ENCODE measurements at places on chromosomes 2 and 18.

GRCh38 chr2:101830555-101830954 is 133.0 kb downstream of the MAP4K4 start:
- no peak overlapping the region for H3K27ac ChIP-seq
- no peaks in the 10 kb centered on the region for H3K27me3 ChIP-seq
- H3K36me3 ChIP-seq: peaks cover 6% of the 10 kb centered on the region
- H3K4me1 ChIP-seq: peaks cover 14% of the 10 kb centered on the region
- DNase-seq: no peak

- H3K27ac ChIP-seq: peak overlapping the region; percentile 4
- H3K4me1 ChIP-seq: peaks cover 6% of the 10 kb centered on the region
- no peaks in the 10 kb centered on the region for H3K36me3 ChIP-seq
- no peak overlapping the region for H3K4me3 ChIP-seq
- H3K27me3 ChIP-seq: no peaks in the 10 kb centered on the region
- DNase-seq: no peak
Measured at GRCh38 chr2:63875559-63876245, 34.0 kb downstream of the UGP2 start.

DNA sequence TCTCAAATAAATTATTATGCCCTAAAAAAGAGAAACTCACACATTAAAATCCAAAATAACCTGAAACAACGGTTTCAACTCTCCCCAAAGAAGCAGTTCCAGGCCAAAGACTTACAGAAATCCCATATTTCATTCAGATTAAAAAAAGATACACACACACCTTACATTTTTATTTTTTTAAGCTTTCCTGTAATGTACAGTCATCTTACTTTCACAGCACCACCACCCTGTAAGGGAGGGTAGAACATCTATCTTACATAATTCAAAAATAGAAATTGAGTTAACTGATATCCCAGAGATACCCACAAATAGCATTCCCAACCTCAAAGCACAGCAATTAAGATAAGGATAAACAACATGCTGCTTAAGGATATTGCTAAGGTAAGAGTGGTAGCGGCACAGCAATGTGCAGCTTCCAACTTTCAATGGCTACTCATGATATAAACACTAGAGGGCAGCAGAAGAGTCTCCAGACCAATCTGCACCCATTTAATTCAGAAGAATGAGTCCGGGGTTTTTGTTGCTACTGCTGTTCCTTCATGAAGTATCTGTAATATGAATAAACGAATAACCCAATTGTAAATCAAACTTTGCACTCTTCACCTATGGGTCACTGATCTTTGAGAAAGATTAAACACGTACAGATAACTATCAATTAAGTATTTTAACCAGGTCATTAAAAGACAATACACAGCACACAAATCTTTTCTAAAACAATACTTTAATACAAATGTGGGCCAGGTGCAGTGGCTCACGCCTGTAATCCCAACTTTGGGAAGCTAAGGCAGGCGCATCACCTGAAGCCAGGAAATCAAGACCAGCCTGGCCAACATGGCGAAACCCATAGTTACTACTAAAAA is 11.3 kb downstream of the GFPT1 start:
- no peaks in the 10 kb centered on the region for H3K27me3 ChIP-seq
- H3K4me1 ChIP-seq: peaks cover 16% of the 10 kb centered on the region
- no peak overlapping the region for H3K27ac ChIP-seq

DNA sequence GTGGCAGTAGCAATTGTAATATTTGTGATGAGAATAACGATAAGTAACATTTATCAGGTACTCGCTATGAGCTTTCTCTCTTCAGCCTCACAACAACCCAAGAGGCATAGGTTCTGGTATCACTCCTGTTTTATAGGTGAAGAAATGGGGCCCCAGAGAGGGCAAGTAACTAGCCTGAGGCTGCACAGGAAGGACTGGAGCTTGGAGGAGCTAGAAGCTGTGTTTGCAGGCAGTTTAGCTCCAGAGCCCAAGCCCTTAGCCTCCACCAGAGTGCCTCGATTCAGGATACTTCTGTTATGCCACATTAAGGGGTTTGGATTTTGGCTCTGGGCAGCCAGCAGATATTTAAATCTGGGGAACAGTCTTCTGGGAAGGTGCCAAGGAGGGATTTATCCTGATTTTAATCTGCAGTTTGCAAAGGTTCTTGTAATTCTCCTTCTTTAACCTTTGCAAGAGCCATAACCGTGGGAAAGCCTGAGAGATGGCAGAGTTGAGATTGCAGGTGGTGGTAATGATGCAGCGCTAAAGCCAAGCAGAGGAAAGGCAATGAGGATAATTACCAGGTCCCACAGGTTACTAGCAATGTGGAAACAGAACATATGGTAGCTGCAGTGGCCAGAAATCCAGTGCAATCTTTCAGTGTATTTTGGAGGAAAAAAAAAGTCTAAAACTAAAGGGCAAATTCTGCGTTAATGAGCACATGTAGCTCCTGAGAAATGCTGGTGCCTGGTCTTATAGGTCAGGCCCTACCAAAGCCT is 9.1 kb downstream of the MOCOS start:
- H3K36me3 ChIP-seq: no peaks in the 10 kb centered on the region
- DNase-seq: no peak
- H3K27me3 ChIP-seq: no peaks in the 10 kb centered on the region
- H3K4me3 ChIP-seq: no peak overlapping the region
- H3K27ac ChIP-seq: no peak overlapping the region

- H3K27ac ChIP-seq: no peak overlapping the region
- no peak for DNase-seq
- H3K4me3 ChIP-seq: no peak overlapping the region
- H3K4me1 ChIP-seq: no peaks in the 10 kb centered on the region
- no peaks in the 10 kb centered on the region for H3K27me3 ChIP-seq
Measured at GRCh38 chr2:133717497-133717896, 149.2 kb upstream of the NCKAP5 start.

DNA sequence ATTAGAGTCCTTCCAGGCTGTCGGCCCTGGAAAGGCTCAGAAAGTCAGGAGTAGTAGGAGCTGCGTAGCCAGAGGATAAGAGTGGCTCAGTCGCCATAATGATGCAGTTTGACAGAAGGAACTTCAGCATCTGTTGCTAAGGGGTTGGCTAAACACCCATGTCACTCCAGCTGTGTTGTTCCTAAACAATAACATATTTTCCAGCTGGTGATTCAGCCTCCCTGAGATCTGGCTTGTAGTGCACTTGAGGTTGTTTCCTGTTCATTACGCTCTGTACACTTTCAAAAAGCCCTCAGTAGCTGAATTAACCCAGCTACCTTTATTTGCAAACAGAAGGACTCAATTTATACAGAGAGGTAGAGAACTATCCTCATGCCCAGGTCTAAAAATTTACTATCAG is 39.7 kb upstream of the EPAS1 start:
- H3K27ac ChIP-seq: no peak overlapping the region
- H3K27me3 ChIP-seq: no peaks in the 10 kb centered on the region
- no peak for DNase-seq
- no peaks in the 10 kb centered on the region for H3K36me3 ChIP-seq

DNA sequence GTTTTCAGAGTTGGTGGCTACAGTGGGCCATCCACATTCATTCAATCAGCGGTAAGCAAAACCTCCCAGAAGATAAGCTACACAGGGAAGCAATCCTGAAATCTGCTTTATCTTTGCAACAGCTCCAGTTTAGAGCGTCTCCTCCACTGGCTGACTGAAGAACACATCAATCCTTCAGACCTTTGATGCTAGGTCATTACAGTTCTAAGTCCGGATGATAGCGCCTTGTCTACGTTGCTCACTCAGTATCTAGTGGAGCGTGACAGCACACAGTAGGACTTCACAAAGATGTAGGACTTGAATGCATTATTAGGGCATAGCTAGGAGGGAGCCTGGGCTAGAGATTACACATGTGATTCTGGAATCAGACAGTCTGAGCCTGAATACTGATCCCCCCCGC is 5.0 kb downstream of the COLEC12 start:
- no peak overlapping the region for H3K4me3 ChIP-seq
- H3K27ac ChIP-seq: no peak overlapping the region
- peaks cover 14% of the 10 kb centered on the region for H3K4me1 ChIP-seq
- DNase-seq: no peak

- H3K4me3 ChIP-seq: no peak overlapping the region
- no peaks in the 10 kb centered on the region for H3K27me3 ChIP-seq
- no peak for DNase-seq
- H3K27ac ChIP-seq: no peak overlapping the region
- H3K36me3 ChIP-seq: no peaks in the 10 kb centered on the region
- H3K4me1 ChIP-seq: peaks cover 11% of the 10 kb centered on the region
Measured at GRCh38 chr2:217047631-217048030, 187.8 kb upstream of the TNP1 start.

GRCh38 chr2:96137321-96138178 is 752 bp downstream of the ASTL start:
- H3K36me3 ChIP-seq: no peaks in the 10 kb centered on the region
- no peak overlapping the region for H3K4me3 ChIP-seq
- no peak overlapping the region for H3K27ac ChIP-seq
- peaks cover 9% of the 10 kb centered on the region for H3K4me1 ChIP-seq
